ENCODE measurements at places on chromosomes 7 and 10.

DNA sequence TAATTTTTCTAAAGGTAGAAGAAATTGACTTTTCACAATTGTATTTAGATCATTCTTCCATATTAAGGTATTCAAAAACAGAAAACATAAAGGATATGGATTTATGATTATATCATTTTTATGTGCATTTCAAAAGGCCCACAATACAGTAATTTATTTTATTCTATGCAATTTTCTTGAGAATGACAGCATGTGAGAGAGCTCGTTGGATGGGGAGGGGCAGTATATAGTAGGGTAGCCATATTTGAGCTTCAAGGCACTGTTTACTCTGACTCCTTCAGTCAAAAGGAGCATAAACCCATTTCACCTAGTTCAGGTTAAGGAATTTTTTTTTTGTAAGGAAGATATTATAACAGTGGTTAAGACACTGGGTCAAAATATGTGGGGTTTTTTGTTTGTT lies 140.8 kb upstream of the KAT6B start:
- DNase-seq: no peak

- no peak for DNase-seq
Observed at GRCh38 chr7:115548756-115549155, 481.8 kb downstream of the TFEC start.

DNA sequence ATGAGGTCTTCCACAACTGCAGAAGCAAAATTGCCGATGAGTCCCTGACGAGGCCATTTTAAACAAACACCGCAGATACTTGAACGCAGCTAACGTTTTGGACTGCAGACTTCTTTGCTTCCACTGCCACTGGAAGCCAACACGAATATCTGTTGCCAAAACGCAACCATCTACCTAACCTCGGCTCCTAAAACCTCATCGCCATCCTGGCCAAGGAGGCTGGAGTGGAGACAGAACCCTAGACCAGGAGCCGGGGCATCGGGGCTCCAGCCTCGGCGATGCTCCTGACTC lies 493 bp downstream of the WDR91 start:
- DNase-seq: no peak

DNA sequence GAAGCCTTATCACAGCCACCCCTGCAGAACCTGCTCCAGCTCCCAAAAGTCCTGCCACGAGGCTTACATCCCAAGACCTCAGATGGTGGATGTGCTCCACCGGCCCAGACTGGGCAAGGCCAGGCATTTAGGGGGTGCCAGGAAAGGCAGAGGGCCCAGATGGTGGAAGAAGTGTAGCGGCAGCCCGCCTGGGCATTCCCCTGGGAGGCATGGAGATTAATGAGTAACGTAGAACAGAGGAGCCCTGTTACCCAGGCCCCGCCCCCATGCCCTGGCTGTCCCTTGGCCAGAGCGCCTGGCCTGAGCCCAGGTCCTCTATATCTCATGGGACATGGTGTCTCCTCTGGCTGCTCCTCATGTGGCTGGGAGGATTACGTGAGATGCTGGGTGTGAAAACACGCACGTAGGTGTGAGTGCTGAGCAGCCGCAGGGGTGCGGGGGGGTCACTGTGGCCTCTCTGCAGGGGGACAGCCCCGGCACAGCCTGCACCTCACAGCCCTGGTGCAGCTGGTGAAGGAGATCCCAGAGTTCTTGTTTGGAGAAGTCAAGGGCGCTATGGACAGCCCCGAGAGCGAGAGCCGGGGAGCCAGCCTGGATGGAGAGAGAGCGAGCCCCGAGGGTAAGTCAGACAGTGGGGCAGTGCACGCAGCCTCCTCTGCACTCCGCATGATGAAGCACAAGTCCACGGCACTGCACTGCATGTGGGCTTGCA lies 52.9 kb downstream of the ZNF467 start:
- DNase-seq: no peak

DNA sequence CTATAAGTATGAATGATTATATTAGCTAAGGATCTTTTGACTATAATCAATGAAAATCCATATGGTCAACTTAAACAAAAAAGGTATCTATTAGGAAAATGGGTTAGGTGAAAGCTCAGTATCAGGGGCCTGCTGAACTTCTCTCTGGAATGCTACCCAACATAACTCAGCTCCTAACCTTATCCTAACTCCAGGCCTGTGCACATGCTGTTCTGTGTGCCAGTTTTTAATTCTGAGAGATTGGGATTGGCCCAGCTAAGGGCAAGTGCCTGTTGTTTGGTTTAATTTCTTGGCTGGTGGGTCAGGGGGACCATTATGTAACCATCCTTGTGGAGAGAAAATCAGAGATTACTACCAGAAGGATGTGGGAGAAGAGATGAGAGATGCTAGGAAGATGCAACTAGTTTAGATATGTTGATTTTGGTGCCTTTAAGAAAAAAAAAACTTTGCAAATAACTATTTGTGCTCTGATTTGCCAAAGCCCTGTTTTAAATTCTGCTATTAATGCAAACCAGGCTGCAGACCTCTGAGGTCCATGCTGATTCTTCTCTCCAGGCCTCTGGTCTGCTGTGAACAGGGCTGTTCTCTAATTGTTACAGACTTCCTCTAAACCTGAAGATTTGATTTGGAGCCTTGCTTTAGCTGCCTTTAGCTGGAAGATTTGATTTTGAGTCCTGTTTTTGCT lies 23.9 kb upstream of the HDAC9 start:
- DNase-seq: no peak

GRCh38 chr10:118746246-118746645 lies 8.5 kb downstream of the CACUL1 start:
- DNase-seq: no peak

- no peak for DNase-seq
Observed at GRCh38 chr7:128767475-128768110, 8.0 kb downstream of the OPN1SW start.

- DNase-seq: no peak
Observed at GRCh38 chr7:25117226-25118047, 7.6 kb downstream of the CYCS start.

GRCh38 chr7:77330169-77330882 lies 85.8 kb downstream of the GSAP start:
- peak; percentile 8 for DNase-seq

DNA sequence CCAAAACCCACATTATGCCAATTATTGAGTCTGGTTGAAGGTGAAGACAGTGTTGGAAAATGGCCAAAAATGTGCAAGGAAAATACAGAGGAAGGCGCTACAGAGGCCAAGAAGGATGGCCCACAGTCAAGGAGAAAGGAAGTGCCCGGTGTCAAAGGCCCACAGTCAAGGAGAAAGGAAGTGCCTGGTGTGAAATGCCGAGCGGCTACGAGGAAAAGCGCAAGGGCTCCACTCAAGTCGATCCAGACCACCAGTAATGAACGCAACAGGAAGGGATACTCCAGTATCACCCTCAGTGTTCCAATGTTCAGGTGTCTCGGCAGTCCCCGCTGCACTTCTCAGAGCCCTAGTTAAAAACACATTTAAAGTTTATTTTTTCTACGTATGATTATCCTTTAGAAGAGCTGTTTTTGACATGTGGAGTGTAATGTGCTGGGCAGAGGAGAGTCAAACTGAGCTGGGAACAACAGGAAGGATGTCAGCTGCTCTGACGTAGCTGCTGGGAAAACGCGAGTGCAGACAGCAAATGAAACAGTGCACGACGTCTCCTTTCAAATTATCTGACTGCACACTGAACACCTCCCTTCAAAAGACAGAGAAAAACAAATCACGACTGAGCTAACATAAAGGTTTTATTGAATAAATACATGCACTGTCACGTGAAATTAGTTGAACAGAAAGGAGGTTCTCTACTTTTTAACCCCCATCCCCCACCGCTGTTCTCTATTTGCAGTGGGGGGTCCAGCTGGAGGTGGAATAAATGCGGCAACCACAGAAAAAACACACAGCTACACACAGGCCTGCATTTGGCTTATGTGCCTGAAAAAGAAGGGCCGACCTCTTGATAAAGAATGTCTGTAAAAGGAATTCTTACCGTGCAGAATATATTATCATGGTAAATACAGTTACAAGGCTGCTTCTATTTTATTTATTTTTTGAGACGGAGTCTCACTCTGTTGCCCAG lies 26.1 kb upstream of the NCAPG2 start:
- DNase-seq: no peak

GRCh38 chr7:79051915-79052314 lies 401.6 kb downstream of the MAGI2 start:
- no peak for DNase-seq

- no peak for DNase-seq
Observed at GRCh38 chr7:2774935-2775334, 69.2 kb downstream of the GNA12 start.
